Activated T-cell treated with anti-CD3 and anti-CD28 coated beads, Interleukin-2, amount 50 U/mL, for 1 hour (primary cell): ENCODE measurements at places on chromosomes 16 and 17.

DNA sequence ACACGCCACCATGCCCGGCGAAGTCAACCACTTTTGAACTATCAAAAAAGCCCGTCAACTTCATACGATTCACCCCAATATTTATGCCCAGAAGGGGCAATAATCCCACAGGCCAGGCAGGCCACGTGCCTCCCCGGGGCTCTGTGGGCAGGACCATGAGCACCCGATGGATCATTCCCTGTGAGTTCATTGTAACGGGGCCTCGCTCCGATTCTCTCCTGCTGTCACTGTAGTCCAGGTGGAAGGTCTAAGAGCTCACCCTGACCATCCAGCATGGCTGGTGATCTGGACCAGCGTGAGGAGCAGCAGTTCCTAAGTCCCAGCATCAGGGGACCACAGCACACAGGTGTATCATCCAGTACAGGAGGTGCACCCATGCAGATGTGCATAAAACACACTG is 77.5 kb upstream of the DOC2B start:
- no peak for DNase-seq

DNA sequence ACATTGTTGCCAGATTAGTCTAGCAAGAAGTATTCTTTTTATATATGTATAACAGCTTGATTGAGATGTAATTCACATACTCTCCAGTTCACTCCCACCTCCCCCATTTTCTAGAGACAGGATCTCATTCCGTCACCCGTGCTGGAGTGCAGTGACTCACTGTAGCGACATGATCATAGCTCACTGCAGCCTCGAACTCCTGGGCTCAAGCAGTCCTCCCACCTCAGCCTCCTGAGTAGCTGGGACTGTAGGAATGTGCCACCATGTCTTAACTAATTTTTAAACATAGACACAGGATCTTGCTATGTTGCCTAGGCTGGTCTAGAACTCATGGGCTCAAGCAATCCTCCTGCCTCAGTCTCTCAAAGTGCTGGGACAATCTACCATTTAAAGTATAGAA is 3.3 kb upstream of the RSAD1 start:
- no peak for DNase-seq

- DNase-seq, result no peak
Observed at GRCh38 chr16:22375117-22375962, 921 bp upstream of the CDR2 start.

GRCh38 chr16:89863741-89864526 is 9.5 kb upstream of the TCF25 start:
- DNase-seq, result peak; percentile 46

DNA sequence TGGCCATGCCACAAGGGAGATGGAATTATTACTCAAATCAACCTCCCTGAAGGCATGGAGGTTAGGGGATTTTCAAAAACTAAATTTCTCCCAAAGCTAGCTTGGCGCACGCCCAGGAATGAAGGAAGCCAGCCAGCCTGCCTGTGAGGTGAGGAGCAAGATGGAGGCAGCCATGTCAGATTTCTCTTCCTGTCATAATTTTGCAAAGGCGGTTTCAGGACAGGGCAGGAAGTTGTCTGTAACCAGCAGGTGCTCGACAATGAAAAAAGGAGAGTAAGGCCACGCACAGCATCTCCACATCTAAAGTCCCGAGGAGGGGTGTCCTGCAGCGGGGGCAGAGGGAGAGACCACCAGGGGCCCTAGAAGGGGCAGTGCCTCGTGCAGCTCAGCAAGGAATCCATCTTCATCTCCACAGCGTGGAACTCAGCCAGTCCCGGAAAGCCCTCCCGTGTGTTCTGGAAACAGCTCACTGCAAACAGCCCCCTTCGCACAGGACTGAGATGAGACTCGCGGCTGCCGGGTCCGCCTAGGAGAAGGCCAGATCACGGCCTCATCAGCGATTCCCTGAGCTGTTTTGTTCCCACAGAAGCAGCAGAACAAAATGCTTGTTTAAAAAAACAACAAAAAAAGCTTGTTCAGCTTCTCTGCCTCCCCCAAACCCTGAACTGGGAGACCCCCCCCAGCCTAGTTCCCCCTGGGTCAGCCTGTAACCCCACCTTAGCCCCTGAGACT is 47.8 kb downstream of the SLC7A5 start:
- no peak for DNase-seq

- no peak for DNase-seq
Observed at GRCh38 chr17:37847102-37847501, 77.1 kb upstream of the TBC1D3K start.

GRCh38 chr17:59427996-59428395 is 96.5 kb downstream of the YPEL2 start:
- DNase-seq, result no peak

GRCh38 chr16:63690267-63690666 is 1431.6 kb downstream of the CDH11 start:
- DNase-seq, result no peak

DNA sequence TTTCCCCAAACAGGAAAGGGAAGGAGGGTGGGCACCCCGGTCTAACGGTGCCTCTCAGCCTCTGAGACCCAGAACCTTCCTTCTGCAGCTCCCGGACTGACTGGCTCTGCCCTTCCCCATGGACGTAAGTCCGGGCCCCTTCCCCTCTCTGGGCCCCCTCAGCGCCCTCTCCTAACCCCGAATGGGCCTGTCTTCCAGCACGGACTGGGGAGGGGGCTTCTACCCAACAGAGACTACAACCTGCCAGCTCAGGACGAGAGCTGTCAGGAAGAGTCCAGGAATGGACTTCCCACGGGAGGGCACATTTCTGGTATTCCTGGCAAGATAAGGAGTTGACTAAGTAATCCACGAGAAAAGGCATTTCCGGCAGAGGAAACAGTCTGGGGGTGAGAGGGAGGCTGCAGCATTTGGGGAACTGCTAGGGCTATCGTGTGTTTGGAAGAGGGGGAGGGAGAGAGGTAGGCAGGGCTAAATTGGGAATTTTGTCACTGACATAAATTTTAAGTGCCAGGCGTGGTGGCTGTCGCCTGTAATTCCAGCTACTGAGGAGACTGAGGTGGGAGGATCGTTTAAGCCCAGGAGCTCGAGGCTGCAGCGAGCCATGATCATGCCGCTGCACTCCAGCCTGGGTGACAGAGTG is 12.1 kb upstream of the ALDOA start:
- DNase-seq, result no peak

- DNase-seq, result no peak
Observed at GRCh38 chr17:6464446-6465041, 20.3 kb downstream of the PIMREG start.

GRCh38 chr16:71830359-71830758 is 15.4 kb upstream of the ATXN1L start:
- no peak for DNase-seq

DNA sequence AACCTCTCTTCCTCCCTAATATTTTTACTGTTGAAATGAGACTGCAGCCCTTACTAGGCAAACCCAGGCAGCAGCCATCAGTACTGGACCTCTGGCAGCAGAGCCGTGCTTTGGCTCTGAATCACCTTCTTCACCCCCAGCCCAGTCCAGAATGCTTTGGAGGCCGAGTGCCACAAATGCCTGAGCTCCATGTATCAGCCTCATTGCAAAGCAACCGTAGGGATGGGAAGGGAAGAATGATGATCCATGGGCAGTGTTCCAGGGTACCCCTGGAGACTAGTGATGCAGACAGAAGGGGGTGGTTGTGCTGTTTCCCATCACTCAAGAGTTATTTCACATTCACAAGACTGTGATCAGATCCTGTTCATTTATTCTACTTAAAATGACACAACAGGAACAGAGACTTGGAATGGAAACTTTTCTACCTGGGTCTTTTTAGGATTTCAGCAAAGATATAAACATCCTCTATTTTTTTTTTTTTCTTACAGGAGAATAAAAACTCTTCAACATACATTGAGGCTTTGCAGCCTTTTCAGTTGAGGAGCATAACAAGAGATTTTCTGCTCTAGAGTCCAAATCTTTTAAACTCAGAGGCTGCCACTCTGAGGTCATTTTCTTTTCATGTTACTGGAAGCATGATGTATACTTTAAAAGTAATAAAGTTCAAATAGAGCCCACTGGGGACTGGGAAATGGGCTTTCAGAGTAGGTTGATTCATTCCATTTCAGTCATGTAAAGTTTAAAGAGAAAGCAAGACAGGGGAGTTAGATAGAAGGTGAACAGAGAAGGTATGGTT is 138.3 kb downstream of the KCNJ2 start:
- no peak for DNase-seq

- DNase-seq, result no peak
Observed at GRCh38 chr17:73358668-73359067, 46.9 kb upstream of the CDC42EP4 start.

DNA sequence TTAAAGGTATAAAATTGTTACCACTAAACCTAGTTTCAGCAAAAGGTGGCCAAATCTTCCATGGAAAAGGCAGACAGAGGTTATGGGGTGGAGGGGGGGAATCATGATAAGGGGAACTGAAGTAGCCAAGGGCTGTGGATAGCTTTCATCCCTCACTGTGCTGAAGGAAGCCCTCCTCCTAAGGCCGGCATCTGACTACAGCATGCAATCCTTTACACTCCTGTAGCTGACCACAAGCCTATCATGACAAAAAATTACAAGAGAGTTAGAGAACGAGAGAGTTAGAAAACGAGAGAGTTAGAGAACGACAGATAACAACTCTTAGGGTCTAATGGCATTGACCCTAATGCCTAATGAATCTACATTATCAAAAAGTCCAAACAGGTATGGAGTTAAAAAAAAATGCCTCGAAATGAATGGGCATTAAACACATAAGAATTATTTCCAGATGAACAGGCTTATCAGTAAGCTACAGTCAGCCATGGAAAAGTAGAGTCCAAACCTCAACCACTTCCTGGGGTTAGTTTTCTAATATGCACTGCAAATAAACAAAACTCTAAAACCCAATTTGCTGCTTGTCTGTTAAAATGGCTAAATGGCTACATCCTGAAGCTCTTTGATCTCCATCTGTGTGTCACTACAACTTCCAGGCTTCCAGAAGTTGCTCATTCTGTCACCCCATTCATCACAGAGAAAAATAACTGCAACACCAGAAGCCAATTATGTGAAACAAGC is 29.7 kb downstream of the DUSP14 start:
- no peak for DNase-seq

DNA sequence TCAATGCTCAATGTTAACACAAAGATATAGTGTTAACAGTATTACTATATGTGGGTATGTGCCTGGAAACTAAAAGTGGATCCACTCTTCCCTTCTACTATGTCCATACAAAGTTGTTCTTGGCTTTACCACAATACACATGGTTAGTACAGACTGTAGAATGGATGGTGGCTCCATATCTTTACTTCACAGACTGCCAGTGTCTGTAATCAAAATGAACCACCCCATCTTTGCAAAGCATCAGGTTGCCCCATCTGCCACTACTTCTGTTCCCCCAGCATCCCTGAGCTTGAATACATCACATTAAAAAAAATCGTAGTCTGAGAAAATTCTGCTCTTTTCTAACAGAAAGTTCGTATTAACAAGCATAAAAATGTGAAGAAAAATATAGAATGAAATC is 30.0 kb downstream of the USP32 start:
- no peak for DNase-seq

DNA sequence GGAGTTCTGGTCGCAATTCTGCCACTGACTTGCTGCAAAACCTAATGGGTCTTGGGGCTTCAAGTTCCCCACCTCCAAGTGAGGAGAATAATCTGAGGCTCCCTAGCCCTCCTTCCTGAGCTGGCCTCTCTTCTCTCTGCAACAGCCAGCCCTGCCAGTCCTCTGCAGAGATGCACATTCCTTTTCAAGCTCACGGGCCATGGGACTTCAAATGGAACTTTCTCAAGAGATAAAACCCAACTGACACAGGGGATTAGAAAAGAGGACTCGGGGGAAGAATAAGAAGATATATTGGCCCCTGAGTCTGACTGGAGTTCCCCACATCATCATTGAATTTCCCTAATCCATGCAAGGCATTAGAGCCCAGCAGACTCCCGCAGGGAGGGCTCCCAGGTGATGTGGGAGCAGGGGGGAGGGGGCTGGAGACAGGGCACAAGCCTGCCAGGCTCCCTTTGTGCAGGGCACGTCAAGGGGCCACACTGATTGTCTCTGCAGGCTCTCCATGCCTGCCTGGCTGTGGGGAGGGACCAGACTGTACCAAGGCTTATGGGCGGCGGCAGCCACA is 131.0 kb downstream of the CCDC144A start:
- DNase-seq, result no peak

GRCh38 chr17:74663561-74663960 is 40.0 kb upstream of the CD300E start:
- DNase-seq, result no peak

DNA sequence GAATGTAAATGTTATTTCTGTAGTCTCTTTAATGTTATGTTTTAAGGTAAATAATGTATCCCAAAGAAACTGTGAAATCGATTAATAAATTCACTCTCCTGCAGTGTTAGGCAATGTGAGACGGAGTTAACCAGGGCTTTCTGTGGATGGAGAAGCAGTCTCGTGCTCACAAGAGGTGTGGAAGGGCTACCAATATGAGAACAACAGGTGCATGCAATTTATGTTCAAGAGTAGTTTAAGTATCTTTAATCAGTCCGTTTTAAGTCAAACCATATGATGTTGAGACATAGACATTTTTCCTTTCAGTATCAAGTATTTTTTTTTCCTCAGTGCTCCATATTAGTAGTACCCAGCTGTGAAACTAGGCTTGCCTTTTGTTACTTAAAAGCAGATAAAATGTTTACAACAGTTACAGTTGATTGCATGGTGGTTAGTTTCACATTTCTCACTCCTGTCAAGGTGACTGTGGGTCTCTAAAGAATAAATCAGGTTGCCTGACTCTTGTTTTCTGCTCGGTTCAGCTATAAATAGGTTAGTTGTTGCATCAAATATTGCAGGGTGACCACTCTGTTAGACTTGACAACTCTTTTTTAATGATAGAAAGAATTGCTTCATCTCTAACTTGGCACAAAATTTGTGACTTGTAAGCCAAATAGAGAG is 54.4 kb downstream of the COX10 start:
- no peak for DNase-seq

GRCh38 chr17:8153525-8153956 is 1.3 kb upstream of the PER1 start:
- DNase-seq, result peak; percentile 45

DNA sequence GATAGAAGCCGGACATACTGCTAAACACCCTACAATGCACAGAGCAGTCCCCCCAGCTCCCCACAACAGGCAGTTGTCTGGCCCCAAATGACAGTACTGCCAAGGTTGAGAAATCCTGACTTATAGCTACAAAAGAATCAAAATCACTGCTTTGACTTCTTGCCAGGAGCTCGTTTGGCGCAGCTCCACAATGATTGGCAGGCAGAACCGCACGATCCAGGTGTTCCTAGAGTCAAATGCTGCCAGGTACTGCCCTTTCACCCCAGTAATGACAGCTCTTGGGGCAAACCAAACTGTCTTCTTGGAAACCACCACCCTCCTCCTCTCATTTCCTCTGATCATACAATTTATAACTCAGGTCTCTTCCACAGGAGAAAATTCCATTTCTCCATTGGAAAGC is 2.2 kb upstream of the TMC5 start:
- no peak for DNase-seq
